ENCODE measurements at places on chromosomes 1 and 21. TPM values are rescaled to one million over a fixed set of nuclear protein-coding genes. Genes with fewer than 3 reads are reported as not detected.

Gene KANK4
- total RNA-seq, result not detected

Gene SAMD13
- total RNA-seq, result not detected

Gene TCHH
- total RNA-seq, result not detected

Gene MCL1
- 737 TPM for total RNA-seq

Gene NUP133
- 45.3 TPM for total RNA-seq

Gene YRDC
- total RNA-seq, result 31.1 TPM

Gene HDGF
- 60.8 TPM for total RNA-seq

Gene ACTA1
- not detected for total RNA-seq

DNA sequence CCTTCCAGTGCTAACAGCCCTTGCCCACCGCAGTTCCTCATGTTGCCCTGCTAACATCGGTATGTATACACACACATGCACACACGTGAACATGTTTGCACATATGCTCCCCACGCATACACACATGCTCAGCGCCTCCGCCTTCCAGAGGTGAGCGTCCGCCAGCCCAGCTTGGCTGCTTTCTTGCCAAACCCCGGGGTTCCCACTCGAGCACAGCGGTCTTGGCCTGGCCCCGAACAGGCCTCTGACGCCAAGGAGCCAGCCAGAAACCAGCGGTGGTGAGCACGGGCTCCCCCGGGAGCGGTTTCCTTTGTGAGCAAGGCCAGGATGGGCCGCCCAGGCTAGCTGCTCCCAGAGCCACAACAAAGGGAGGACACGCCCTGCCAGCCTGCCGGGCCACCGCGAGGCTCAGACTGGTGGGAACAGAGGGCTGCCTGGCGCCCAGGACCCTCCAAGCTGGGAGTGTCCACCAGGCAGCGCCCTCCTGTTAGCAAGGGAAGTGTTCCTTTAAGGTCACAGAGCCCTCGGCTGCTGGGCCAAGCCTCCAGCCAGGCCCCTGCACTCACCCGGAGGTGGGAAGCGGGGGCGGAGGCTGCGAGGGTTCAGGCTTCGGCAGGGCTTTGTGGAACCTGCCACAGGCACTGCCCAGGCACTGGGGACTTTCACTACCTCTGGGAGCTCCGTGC, 65.4 kb downstream of the ALPL start:
- no peak overlapping the region for H3K27ac ChIP-seq
- DNase-seq, result no peak
- H3K27me3 ChIP-seq, result peaks cover 9% of the 10 kb centered on the region
- no peaks in the 10 kb centered on the region for H3K36me3 ChIP-seq

DNA sequence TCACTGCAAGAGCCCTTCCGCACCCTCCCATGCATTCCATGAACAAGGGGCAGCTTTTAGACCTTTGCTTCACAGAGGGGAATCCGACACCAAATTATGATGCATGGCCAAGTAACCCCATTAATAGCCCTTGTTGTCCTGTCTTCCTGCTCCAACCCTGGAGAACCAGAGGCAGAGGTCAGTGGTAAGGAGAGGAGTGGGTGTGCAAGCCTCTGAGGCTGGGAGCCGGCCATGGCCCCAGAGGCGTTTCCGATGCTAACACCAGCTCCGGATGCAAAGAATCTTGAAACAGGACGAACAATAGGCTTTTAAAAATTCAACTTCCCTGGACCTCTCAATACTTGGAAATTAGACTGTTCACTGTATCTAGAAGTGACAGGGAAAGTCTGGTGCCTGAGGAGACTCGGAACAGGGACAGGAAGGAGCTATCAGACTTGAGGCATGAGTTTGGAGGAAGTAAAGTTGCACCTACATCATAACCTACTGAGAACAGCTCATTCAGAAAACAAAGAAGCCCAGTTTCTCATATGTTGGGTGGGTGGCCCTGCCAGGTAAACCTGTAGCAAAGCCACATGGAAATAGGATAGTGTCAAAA, 101.2 kb upstream of the ERG start:
- no peak for DNase-seq
- no peak overlapping the region for H3K27ac ChIP-seq
- H3K36me3 ChIP-seq, result no peaks in the 10 kb centered on the region
- no peak overlapping the region for H3K4me3 ChIP-seq

DNA sequence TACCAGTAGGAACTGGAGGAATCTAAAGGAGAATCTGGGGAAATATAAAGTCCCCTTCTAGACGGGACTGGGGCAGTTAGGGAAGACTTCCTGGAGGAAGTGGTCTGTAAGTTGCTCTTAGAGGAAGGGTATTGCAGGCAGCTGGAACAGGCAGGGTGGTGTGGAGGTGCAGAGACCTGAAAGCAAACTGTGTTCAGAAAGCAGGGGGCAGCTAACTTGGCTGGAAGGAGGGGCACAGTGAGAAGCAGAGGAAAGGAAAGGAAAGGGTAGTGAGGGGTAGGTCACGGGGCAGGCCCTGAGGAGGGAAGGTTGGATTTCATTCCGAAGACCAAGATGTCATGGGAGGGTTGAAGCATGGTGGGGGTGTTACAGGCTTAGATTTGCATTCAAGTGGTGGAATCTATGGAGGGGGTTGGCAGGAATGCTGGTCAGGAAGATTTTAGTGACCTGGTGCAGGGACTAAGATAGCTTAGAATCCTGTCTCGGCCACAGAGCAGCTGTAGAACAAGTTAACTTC, 240.7 kb downstream of the FOXD2 start:
- H3K36me3 ChIP-seq, result no peaks in the 10 kb centered on the region
- no peaks in the 10 kb centered on the region for H3K4me1 ChIP-seq
- no peak overlapping the region for H3K27ac ChIP-seq
- H3K4me3 ChIP-seq, result no peak overlapping the region

- H3K27ac ChIP-seq, result peak overlapping the region; percentile 88
- H3K27me3 ChIP-seq, result no peaks in the 10 kb centered on the region
- DNase-seq, result peak; percentile 35
- peak overlapping the region; percentile 93 for H3K4me3 ChIP-seq
- H3K36me3 ChIP-seq, result peaks cover 8% of the 10 kb centered on the region
These were observed 3.5 kb downstream of the PIK3CD start for GRCh38 chr1:9654834-9655723.

- H3K4me3 ChIP-seq, result no peak overlapping the region
- no peak for DNase-seq
- no peaks in the 10 kb centered on the region for H3K4me1 ChIP-seq
- H3K36me3 ChIP-seq, result no peaks in the 10 kb centered on the region
- H3K27me3 ChIP-seq, result peaks cover 3% of the 10 kb centered on the region
These were observed 76.0 kb upstream of the ATF3 start for GRCh38 chr1:212532469-212533147.

DNA sequence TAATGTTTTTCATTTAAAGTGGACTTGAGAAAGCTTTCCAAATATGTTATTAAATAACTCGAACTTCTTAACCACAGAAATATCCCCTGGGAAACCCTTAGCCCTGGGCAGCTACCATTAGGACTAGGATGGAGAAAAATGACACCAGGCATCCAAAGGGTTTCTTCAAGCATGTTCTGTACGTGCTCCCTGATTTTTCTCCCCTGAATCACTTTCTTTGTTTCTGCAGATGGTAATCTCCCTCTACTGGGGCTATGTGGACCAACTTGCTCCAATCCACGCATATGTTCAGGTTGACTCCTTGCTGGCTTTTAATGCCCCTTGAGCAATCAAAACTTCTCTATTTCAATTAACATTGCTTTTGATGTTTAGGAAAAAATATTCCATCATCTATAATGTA, 312.7 kb upstream of the C1orf87 start:
- no peak for DNase-seq
- H3K27ac ChIP-seq, result no peak overlapping the region
- H3K4me3 ChIP-seq, result no peak overlapping the region

- no peak overlapping the region for H3K4me3 ChIP-seq
- no peaks in the 10 kb centered on the region for H3K27me3 ChIP-seq
- no peaks in the 10 kb centered on the region for H3K36me3 ChIP-seq
- H3K27ac ChIP-seq, result no peak overlapping the region
- no peaks in the 10 kb centered on the region for H3K4me1 ChIP-seq
These were observed 49.8 kb upstream of the GJB5 start for GRCh38 chr1:34705077-34705476.

DNA sequence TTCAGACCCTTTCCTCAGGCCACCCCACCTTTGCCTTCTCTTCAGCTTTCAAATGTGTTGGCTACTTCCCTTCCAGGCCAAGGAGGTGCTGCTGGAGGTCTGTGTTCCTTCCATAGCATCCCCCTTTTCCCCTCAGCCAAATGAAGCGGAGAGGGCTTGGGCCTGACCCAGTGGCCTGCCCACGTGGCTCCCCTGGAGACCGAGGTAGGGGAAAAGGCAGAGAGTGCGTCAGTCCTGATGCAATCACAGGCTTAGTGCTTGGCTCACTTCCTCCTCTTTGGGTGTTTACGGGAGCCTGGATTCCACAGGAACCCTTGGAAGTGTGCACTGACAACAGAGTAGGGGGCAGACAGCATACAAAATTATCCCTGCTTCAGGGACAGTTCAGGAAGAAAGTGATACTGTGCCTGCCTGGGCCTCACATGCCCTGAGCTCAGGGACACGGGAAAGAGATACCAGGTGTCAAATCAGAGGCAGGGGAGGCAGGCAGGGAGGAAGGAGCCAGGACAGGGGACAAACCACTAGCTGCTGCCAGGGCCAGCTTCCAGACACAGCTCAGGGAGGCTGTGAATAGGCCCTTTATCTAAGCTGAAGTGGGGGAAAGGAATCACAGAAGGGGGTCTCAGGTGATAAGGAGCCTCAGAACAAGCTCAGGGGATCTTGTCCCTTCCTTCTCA, 16.6 kb upstream of the PTP4A2 start:
- H3K4me3 ChIP-seq, result no peak overlapping the region
- H3K4me1 ChIP-seq, result peaks cover 66% of the 10 kb centered on the region
- no peak for DNase-seq
- H3K27ac ChIP-seq, result no peak overlapping the region

DNA sequence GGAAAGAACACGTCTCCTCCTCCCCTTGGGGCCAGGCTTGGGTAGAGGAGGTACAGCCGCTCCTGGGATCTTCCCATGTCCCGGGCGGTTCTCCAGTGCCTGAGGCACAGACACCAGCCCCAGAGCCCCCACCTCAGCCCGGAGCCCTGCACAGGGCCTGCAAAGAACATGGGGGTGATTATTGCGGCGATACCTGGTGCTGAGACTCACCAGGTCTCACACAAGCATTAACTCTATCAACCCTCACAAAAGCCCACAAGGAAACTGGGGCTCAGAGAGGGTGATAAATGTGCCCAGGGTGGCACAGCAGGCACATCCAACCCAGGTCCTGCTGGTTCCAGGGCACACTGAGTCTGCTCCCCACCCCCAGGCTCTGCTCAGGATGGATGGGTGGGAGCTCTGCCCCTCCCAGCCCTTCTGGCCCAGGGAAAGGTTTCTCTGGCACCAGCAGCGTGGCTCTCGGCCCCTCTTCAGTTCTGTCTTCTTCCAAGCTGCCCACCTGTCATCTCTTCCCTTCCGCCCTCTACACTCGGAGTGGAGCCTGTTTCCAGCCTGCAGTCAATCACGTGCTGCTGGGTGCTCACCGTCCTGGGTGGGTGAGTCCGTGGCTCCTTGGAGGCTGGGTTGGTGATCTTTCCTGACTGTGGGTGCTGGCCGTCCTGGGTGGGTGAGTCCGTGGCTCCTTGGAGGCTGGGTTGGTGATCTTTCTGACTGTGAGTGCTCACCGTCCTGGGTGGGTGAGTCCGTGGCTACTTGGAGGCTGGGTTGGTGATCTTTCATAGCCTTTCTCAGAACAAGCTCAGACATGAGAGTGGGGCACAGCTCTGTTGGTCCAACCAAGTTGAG, 53.6 kb upstream of the AJAP1 start:
- no peak overlapping the region for H3K4me3 ChIP-seq
- H3K27ac ChIP-seq, result no peak overlapping the region
- H3K27me3 ChIP-seq, result peaks cover 8% of the 10 kb centered on the region
- H3K36me3 ChIP-seq, result no peaks in the 10 kb centered on the region

- H3K4me3 ChIP-seq, result no peak overlapping the region
- no peaks in the 10 kb centered on the region for H3K4me1 ChIP-seq
- DNase-seq, result no peak
- no peaks in the 10 kb centered on the region for H3K27me3 ChIP-seq
- H3K27ac ChIP-seq, result no peak overlapping the region
- H3K36me3 ChIP-seq, result no peaks in the 10 kb centered on the region
These were observed 63.1 kb upstream of the SLC2A1 start for GRCh38 chr1:43021547-43022474.

DNA sequence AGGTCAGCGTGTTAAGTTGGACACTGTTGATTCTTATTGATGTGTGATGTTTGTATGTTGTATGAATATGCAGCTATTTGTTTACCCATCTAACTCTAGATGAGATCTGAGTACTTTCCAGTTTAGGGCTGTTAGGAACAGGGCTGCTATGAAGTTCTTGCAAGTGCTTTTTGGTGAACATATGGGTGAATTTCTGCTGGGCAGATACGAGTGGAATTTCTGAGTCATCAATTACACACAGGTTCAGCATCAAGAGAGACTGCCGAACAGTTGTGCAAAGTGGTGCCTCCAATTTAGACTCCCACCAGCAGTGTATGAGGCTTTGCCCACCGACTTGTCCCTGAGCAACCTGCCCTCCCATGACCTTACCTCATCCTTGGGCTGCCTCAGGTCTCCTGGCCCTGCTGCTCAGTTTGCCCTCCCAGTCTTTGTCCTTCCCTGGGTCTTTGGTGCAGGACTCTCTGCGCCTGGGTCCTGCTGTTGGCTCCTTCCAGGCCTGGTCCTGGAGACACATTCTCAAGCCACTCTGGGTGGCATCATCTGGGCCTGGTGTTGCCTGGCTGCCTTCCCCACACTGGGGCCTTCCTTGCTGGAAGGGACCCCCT, 343.6 kb downstream of the PTPRU start:
- no peak overlapping the region for H3K27ac ChIP-seq
- no peaks in the 10 kb centered on the region for H3K36me3 ChIP-seq
- no peak overlapping the region for H3K4me3 ChIP-seq
- H3K4me1 ChIP-seq, result no peaks in the 10 kb centered on the region
- no peaks in the 10 kb centered on the region for H3K27me3 ChIP-seq

DNA sequence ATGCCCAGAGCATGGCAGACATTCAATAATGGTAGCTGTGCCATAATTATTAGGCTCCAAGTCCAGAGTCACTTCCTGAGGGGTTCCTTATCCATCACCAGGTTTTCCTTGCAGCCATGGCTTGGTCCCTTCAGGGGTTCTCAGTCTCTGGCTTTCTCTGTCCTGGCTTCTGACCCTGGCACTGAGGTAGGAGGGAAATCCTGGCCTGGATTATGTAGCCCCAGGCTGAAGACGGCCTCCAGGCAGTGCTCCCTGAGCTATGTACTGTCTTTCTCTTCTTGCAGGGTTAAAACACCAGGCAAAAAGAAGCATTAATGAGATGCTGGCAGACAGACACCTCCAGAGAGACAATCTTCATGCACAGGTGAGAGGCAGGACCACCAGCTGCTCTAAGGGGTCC, 9.5 kb upstream of the PADI3 start:
- peaks cover 4% of the 10 kb centered on the region for H3K4me1 ChIP-seq
- no peak for DNase-seq
- no peak overlapping the region for H3K4me3 ChIP-seq
- H3K36me3 ChIP-seq, result no peaks in the 10 kb centered on the region
- no peak overlapping the region for H3K27ac ChIP-seq

DNA sequence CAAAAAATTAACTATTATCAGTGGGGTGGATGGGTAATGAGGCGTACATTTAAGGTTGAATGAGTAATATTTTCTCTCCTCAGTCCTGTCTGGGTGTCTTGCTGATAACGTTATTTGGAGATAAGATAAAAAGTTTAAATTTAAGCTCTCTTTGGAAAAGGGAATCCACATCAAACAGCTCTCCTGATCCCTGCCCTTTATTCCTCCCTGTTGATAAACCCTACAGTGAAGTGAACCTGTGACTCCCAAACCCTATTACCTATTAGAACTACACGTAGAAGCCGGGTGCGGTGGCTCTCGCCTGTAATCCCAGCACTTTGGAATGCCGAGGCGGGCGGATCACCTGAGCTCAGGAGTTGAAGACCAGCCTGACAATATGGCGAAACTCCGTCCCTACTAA, 9.9 kb upstream of the GPR161 start:
- H3K36me3 ChIP-seq, result no peaks in the 10 kb centered on the region
- no peak overlapping the region for H3K27ac ChIP-seq
- H3K27me3 ChIP-seq, result no peaks in the 10 kb centered on the region
- peaks cover 6% of the 10 kb centered on the region for H3K4me1 ChIP-seq
